AML-193 (cell line): ENCODE measurements at places on chromosomes 2 and 18.

- DNase-seq = no peak
Observed at GRCh38 chr2:45964223-45964841, 312.9 kb downstream of the PRKCE start.

DNA sequence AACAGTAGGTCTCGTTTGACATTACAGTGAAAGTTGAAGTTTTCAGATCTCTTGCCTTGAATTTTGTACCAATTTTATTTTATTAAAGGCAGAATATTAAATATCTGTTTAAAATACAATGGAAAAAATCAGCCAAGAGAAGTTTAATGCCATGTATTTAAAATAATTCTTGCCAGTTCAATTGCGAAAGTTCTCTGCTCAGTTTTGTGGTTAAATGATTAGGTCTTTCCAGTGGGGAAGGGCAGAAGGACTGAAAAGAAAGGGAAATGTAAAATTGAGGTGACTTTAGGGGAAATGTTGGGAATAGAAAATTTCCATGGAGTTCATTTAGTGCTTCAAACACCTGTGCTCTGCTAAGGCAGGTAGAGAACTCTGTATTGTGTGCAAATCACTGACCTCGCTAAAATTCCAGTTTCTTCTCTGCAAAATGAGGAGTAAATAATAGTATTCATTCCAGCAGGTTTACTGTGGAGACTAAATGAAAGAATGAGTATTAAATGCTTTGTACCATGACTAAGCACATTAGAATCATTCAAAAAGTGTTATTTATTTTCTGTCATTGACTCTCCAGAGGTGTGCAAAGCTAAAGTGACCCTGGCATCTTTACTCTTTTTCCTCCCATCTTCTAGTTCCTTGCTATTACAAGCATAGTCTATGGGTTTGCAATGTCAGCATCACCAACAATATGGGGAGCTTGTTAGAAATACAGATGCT is 74.4 kb downstream of the KIAA1328 start:
- peak; percentile 21 for DNase-seq

- peak; percentile 18 for DNase-seq
Observed at GRCh38 chr2:186477790-186478189, 8.3 kb upstream of the ZC3H15 start.

- DNase-seq = no peak
Observed at GRCh38 chr2:33404321-33404720, 72.1 kb upstream of the RASGRP3 start.

GRCh38 chr2:110166266-110166665 is 38.5 kb downstream of the NPHP1 start:
- DNase-seq = no peak

GRCh38 chr2:55985406-55985805 is 61.8 kb upstream of the EFEMP1 start:
- no peak for DNase-seq

DNA sequence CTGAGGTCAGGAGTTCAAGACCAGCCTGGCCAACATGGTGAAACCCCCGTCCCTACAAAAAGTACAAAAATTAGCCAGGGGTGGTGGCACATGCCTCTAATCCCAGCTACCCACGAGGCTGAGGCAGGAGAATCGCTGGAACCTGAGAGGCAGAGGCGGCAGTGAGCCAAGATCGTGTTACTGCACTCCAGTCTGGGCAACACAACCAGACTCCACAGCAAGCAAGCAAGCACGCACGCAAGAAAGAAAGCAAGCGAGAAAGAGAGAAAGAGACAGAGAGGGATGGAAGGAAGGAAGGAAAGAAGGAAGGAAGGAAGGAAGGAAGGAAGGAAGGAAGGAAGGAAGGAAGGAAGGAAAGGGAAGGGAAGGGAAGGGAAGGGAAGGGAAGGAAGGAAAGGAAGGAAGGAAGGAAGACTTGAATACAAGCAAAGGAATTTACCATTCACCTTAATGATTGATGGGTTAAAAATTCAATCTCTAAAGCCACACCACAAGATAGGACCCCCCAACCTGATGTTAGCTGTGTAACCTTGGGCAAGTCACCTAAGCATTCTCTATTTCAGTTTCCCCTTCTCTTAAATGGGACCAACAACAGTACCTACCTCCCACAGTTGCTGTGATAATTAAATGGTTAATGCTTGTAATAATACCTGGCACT is 181.7 kb downstream of the ATAD2B start:
- no peak for DNase-seq

DNA sequence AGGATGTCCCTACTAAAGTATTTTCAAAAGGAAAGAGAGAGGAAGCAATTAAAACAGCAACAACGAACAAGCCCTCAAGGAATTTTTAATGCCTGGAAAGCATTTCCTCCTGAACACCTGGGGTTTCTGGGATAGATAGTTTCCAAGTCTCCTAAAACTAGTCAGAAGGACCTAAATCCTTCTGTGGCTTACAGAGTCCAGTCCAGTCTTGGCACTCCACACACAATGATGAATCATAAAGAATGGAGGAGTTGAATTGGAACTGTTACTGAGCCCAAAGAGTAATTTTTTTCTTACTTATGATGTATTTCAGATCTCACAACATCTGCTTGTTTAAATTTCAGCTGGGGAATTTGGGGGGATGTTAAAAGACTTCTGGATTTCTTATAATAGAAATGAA is 144.6 kb upstream of the SETBP1 start:
- DNase-seq = no peak

DNA sequence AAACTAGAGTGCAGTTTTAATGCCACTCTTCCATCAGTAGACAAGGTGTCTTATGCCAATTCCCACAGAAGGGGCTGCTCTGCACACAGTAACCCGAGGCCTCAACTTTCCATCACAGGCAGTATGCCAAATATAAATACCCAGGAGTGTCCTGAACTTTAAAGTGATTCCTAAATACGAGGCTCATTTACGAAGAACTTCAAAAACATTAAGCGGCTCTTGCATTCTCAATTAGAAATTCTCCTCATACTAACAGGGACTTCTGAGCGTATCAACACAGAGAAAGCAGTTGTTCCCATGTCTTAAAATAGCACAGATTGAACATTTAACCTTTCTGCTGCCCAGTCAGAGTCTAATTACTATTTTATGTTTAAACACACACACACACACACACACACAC is 638.6 kb downstream of the ERBB4 start:
- DNase-seq = no peak

DNA sequence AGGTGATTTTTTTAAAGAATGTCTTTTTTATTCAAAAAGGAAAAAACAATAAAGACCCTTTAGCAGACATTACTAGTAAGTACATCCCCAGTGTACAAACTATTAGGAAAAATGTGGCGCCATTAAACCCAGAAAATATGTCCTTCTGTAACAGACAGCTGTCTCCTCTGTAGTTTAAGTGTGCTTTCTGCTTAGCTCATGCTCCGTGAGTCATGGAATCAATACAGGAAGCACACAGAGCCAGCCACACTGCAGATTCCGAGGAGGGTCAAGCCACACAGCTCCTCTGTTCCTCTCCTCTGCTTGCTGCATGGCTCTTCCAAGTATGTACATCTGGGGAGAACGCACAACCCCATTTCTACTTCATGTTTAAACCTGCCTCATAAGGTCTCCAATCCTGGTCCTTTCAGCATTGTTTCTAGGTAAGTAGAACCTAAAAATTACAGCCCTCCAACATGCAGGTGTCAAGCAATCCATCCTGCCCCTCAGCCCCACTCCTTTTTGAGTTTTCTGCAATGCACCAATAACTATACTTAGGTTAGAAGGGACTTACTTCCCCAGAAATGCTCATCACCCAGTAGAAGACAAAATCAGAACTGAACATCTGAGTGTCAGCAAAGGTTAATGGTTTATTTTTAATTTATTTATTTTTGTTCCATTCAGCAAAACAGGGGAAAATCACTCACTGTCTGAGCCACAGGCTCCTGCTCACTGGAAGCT is 37.5 kb downstream of the ACVR1 start:
- peak; percentile 64 for DNase-seq

GRCh38 chr2:68403199-68403644 is 38.1 kb downstream of the PLEK start:
- DNase-seq = no peak

- no peak for DNase-seq
Observed at GRCh38 chr18:79102886-79103285, 33.7 kb downstream of the ATP9B start.

- DNase-seq = no peak
Observed at GRCh38 chr2:23390152-23390551, 5.2 kb downstream of the KLHL29 start.

DNA sequence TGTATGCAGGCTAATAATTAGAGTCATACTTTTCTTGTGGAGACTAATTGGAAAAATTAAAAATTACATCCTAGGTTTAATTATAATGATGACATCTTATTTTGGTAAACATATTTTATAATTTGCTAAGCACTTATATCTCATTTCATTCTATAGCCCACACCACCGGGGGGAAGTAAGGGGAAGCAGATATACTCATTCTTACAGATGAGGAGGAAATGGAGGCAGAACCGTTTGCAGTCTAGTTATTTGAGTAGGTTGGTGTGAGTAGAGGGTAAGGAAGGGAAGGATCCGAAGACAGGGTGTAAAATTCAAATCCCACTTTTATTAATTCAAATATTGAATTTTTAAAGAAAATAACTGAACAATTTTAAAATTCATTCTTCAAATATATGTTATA is 3.7 kb downstream of the ITGAV start:
- DNase-seq = peak; percentile 11

- DNase-seq = peak; percentile 5
Observed at GRCh38 chr2:21422050-21422449, 298.3 kb downstream of the TDRD15 start.

GRCh38 chr2:168758970-168759820 is 43.2 kb upstream of the NOSTRIN start:
- peak; percentile 45 for DNase-seq

- no peak for DNase-seq
Observed at GRCh38 chr2:187338679-187339121, 109.4 kb downstream of the CALCRL start.

DNA sequence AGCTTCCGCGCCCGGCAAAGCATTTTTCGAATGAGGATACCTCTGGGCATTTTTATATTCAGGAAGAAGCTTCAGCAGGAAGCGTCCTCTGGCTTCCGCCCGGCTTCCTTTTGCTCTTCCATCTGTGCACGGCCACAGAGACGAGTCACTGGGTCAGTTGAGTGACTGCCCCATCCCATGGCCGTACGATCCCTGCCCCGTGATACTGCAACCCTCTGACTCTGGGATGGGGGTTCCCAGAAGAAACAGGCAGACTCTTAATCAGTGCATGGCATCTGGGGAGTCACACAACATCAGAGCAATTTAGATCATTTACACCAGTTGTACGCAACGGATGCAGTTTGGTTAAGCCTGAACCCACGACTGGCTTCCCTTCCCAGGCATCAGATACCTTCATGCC is 40.9 kb downstream of the SLC4A3 start:
- DNase-seq = no peak

- DNase-seq = no peak
Observed at GRCh38 chr2:16244966-16245320, 304.6 kb downstream of the MYCN start.

DNA sequence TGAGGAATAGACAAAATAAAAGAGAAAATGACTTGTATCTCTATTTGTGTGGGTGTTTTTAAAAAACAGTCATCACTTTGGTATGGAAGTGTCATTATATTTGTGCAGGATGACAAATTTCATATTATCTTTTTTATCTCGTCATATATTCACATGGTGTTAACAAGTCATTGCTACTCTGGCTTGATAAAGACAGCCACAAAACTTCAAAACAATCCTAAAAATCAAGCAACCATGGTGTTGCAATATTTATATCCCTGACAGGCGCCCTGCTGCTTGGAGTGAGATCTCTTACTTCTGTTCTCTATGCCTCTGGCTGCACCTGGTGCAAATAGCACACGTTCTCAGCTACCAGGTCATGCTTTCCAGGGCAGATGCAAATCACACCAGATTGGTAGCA is 278.0 kb upstream of the EPHA4 start:
- DNase-seq = no peak

DNA sequence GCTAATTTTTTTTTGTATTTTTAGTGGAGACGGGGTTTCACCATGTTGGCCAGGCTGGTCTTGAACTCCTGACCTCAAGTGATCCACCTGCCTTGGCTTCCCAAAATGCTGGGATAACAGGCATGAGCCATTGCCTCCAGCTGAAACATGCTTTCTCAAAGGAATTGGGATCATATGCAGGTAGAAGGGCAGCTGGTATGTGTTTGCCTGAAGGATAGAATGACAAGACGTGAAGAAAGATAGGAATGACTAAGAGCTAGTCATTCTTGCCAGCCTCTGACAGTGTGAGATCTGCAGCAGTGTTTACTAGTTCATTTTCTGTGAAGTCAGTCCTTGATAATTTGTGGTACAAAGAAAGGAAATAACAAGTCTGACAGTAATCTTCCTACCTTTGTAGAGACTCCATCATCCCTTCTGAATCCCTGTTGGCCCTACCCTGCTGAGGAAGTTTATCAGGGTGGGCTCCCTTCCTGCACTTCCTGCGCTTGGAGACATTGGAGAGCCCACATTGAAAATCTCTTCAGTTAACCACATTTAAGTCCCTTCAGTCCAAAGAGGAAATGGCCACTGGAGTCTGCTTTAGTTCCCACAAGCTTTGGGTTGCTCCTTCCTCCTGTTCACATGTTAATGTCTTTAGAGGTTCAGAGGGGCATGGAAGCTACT is 14.7 kb downstream of the CFLAR start:
- DNase-seq = no peak

GRCh38 chr2:240873098-240873788 is 4.6 kb downstream of the AGXT start:
- no peak for DNase-seq

DNA sequence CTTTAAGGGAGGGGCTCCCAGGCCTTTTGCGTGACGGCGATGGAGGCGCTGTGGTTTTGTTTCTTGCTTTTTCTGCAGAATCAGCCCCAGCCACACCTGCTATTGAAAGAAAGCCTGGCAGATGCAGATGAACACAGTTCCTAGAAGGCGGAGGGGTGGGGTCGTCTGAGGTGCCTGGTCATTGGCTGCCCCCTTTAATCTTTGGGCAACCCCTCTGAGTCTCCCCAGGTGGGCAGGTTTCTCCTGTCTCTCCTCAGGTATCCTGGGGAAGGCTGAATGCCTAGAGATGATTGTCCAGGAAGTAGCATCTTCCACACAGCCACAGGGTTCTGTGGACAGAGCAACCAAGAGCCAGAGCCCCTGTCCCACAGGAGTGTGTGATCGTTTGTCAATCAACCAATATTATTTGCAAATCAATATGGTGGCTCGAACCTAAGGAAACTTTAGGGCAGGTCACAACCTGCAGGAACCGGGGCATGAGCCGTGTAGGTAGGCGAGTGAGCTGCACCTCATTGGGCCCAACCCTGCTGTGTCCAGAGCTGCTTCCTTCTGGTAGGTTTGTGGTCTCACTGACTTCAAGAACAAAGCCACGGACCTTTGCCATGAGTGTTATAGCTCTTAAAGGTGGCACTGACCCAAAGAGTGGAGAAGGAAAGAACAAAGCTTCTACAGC is 104.3 kb downstream of the NDUFA10 start:
- DNase-seq = no peak

DNA sequence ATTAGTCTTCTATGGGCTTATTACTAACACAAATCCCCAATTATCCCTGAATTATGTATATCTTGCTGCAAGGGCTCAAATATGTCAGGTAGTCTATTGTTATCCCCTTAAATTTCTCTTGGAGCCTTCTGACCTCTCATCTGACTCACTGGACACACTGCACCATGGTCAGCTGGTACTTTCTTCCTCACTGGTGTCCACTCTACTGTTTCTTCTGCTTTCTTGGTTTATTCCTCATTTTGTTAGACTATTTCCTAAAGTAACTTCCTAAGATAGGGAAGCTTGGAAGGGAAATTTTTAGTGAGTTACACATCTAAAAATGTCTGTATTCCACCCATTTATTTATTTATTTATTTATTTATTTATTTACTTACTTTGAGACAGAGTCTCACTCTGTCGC is 26.5 kb downstream of the WDR35 start:
- no peak for DNase-seq

GRCh38 chr2:66748939-66749338 is 314.0 kb downstream of the MEIS1 start:
- peak; percentile 24 for DNase-seq

- DNase-seq = no peak
Observed at GRCh38 chr2:215532844-215533243, 97.0 kb upstream of the FN1 start.
